ENCODE measurements at places on chromosomes 3 and 15.
A peak's percentile ranks its signal among the peaks of the same experiment; 100 is the strongest.

DNA sequence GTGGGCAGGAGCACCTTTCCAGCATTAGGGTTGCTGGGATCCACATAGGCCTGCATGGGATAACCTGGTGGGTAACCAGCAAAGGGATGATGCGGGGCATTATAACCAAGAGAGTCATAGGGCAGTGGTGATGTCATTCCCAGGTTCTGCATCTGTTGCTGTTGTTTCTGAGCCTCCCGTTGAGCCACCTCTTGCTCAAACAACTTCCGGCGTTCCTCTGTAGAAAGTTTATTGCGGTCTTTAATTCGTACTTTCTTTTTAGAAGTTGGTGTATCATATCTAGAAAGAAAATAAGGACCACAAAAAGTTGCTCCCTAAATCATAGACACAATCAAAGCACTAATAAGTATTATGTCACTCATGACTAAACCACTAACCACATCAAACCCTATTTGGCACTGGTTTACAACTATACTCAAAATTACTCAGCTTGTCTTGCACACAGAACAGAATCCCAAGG, 77.8 kb downstream of the NBEAL2 start:
- DNase-seq, result peak; percentile 50

DNA sequence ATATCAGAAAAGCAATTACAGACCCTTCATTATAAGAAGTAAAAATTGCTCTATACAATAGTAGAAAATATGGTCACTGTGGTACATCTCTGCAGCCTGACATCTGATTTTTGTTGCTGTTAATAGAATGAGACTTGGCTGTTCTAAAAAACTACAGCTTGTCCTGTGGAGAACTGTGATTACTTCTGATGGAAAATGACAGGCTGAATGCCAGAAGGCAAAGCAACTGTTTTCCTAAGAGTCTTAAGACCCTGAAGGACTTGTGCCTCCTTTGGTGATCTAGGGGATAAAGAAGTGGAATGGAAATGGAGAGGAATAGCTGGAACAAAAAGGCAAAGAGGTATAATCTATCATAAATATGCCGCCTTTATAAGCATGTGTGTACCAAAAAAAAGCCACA, 314.8 kb downstream of the BCHE start:
- DNase-seq, result no peak

GRCh38 chr3:61580982-61581643, 19.7 kb downstream of the PTPRG start:
- DNase-seq, result no peak

DNA sequence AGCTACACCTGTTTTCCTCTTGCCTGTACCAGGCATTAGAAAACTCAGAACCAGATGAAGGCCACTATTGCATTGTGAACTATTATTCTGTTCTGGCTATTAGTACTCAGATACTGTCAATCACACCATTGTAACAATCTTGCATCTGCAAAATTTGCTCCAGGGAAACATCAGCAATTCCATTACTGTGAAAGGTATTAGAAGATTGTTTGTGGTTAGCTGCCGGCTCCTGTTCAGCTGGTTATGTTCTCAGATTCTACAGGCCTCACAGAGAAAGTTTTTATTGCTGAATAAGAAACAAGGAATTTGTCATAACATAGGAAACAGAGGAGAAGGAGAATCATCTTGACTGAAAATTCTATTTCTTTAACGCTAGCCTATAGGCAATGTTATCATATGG, 179.9 kb downstream of the PLOD2 start:
- no peak for DNase-seq

DNA sequence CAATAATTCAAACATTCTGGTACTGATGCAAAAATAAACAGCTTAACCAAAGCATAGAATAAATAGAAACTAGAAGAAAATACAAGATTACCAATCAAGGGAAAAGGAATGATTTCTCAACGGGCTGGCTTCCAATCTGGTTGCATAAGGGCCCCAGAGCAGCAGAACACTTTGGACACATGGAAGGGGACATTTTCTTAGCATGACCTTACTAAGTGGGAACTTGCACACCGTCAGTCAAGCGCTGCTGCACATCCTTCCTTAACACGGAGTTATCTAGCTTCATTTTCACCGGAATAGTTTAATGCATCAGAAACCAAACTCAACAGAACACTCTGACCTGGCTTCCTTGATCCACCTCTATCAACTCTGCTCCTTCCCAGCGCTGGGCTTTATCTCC, 388.5 kb downstream of the VPS13C start:
- DNase-seq, result no peak

DNA sequence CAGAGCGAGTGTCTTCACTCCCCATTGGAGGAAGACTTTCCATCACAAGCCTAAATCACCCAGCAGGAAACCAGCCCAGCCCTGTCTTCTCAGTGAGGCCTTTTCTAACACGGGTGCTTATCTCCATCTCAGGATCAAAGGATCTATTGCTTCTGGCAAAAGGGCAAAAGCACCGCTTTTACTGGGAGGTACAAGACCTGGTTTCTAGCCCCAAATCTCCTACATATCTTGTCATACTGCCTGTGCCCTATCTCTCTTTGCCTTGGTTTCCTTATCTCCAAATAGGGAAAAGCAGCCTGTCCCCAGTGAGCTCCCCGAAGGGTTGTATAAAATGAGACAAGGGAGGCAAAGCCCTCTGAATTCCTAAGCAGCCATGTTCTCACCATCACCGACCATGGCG, 5.2 kb downstream of the GLB1 start:
- DNase-seq, result no peak

DNA sequence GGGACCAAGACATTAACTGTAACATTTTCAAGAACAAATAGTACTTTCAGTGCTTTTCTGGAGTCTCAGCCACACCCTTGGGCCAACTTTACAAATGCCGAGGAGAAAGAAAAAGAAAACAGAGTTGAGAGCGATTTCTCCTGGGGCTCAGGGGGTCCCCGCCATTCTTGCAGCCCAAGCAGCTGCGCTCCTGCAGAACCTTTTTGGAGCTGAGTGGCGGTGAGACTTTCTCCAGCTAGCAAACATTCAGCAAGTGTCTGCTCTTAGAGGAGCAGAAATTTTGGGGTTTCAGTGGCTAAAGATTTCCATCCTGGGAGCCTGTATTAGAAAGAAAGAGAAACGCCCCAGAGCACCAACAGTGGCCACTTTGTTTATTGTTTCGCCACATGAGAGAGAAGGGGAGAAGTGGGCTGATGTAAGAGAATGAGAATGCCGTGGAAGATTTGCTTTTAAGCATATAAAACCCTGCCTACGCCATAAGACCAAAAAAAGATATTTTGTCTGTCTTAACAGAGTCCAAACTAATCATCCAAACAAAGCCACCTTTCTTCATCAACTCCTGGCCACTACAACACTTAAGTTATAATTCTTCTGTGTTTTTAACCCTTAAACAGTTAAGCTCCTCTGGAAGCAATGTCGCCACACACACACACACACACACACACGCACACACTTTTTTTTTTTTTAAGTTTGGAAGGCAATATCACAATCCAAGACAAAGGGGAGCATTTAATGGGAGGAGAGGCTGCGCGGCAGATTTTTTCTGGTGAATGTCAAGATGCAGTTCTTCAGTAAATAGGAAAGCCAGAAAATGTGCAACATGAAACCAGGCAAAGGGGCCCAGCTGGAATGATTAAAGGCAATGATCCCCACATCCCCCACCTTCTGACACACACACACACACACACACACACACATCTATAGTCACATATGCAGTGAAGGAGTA, 19.2 kb downstream of the EID1 start:
- DNase-seq, result no peak
